ENCODE measurements at places on chromosomes 1 and 21.

- no peak for DNase-seq
Measured at GRCh38 chr1:197690074-197690473, 85.2 kb downstream of the DENND1B start.

DNA sequence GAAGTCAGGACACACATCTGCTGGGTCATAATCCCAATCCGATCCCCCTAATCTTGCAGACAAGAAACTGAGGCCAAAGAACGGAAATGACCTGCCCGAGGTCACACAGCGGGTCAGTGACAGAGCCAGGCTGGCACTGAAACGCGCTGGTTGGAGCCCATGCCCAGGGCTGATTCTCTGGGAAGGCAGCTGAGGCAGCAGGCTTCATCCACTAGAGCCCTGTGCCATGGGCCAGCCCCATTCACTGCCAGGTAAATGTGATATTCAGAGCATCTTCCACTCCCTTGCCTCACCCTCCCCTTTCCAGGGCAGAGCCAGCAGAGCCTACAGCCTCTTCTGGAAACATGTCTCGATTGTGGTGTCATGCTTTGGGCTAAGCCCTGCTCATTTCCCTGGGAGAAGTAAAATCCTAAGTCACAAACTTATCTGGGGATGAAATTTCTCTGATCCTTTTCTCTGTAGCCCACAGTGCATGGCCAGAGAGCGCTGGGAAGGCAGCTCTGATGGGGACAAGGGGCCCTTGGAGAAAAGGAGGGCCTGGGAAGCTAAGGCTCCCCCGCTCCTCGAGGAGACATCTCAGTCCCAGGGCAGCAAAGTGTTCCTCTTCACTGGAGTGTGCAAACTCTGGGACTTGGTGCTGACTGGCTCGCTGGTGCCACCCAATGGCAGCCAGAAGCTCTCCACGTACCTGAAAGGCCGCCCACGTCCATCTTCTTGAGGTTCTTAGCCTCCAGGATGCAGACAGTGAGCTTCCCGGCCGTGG lies 110.4 kb downstream of the SYT2 start:
- DNase-seq: no peak

GRCh38 chr1:158329733-158330132 lies 1.6 kb downstream of the CD1B start:
- no peak for DNase-seq

DNA sequence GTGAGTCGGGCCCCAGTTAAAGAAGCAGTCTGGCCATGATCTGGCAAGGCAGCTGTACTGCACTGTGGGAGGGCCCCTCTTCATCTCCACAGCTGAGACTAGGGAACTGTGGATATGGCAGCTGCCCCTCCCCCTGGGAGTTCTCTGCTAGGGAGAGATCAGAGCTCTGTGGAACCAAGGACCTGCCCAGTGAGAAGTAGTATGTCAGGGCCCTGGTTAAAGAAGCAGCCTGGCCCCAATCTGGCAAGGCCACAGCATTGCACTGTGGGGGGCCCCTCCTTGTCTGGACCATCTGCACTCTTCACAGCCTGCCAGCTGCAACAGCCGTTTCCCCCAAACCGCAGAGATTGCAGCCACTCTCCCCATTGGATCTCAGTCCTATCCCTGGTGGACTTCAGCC lies 208.5 kb downstream of the DNAH14 start:
- no peak for DNase-seq

- peak; percentile 76 for DNase-seq
Measured at GRCh38 chr1:21297975-21298374, 7.7 kb upstream of the ECE1 start.

DNA sequence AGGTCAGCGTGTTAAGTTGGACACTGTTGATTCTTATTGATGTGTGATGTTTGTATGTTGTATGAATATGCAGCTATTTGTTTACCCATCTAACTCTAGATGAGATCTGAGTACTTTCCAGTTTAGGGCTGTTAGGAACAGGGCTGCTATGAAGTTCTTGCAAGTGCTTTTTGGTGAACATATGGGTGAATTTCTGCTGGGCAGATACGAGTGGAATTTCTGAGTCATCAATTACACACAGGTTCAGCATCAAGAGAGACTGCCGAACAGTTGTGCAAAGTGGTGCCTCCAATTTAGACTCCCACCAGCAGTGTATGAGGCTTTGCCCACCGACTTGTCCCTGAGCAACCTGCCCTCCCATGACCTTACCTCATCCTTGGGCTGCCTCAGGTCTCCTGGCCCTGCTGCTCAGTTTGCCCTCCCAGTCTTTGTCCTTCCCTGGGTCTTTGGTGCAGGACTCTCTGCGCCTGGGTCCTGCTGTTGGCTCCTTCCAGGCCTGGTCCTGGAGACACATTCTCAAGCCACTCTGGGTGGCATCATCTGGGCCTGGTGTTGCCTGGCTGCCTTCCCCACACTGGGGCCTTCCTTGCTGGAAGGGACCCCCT lies 343.6 kb downstream of the PTPRU start:
- no peak for DNase-seq

- DNase-seq: no peak
Measured at GRCh38 chr1:220991959-220992704, 112.9 kb downstream of the HLX start.

DNA sequence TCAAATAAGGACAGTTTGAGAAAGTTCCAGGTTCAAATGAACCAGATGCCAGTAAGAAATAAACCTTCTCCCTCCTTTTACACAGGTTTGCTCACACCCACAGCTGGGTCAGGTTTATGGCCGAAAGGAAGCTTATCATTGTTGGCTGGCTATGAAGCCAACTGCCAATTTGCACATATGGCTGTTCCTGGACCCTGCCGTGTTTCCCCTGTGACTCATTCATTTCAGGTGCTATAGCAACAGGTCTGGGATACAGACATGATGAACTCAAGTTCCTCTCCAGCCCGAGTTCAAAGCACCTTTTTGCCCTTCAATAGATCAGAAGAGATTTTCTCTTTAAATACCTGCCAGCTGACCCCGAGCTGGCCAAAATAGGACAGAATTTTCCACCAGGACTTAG lies 134.4 kb upstream of the SMYD2 start:
- DNase-seq: no peak

GRCh38 chr1:69315823-69316222 lies 251.9 kb upstream of the LRRC7 start:
- DNase-seq: no peak

DNA sequence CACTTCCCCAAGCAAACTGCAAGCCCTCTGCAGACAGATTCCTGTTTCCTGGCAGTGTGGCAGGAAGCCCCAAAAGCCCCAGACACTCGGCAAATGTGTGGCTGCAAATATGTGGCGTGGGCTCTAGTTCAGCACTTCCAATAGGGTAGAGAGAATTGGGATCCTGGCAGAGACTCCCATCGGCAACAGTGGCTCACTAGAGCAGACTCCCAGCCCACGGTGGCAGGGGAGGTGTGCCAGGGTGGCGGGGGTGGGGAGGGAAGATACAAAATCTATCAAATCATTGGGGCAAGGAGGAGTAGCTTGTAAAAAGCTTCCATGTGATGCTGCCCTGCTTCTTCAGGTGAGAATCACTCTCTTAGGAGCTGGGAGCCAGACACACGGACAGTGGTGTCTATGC lies 25.9 kb downstream of the COL16A1 start:
- no peak for DNase-seq

- DNase-seq: no peak
Measured at GRCh38 chr1:89836252-89837035, 15.6 kb downstream of the LRRC8D start.

GRCh38 chr1:53334781-53335180 lies 6.9 kb upstream of the LRP8 start:
- peak; percentile 31 for DNase-seq

DNA sequence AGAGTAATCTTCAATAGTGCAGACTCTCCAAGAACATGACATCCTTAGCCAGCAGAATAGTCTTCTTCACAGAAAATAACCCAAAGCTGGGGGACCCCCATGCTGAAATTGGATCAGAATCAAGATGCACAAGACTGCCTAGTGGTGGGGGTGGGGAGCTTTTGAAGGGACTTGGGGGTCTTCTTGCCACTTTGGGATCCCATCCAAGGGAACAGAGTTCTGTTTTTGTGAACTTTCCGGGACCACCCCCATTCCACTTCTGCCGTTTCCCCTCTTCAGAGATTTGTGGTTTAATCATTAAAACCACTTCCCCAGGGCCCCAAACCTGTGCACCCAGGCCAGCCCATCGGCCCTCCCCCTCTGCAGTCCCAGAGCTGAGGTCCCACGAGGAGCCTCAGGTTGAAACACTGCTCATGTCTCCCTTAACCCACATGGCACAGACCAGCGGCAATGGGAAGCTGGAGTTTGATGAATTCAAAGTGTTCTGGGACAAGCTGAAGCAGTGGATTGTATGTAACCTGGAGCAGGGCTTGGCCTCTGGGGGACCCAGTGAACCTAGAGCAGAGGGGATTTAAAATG lies 44.9 kb downstream of the CAPN9 start:
- no peak for DNase-seq

GRCh38 chr1:32861904-32862695 lies 8.6 kb downstream of the FNDC5 start:
- DNase-seq: no peak

- no peak for DNase-seq
Measured at GRCh38 chr1:172997941-172998361, 52.8 kb downstream of the TNFSF18 start.

DNA sequence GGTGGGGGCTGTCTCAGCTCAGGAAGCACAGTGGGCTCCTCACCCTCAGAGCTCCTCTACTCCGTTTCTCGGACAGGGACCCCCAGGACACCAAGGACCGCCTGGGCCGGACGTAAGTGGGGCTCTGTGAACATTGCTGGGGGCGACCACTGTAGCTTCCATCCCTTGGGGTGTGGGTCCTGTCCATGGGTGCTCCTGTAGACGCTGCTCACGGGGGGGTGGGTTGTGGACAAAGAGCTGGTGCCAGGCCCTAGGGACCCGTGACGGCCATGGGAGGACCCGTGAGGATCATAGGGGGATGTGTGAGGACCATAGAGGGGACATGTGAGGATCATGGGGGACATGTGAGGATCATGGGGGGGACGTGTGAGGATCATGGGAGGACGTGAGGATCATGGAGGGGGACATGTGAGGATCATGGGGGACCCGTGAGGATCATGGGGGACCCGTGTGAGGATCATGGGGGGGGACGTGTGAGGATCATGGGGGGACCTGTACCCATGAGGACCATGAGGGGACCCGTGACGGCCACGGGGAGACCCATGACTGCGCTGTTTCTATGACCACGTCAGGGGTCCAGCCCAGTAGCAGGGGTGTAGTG lies 18.1 kb downstream of the COL6A1 start:
- peak; percentile 63 for DNase-seq

DNA sequence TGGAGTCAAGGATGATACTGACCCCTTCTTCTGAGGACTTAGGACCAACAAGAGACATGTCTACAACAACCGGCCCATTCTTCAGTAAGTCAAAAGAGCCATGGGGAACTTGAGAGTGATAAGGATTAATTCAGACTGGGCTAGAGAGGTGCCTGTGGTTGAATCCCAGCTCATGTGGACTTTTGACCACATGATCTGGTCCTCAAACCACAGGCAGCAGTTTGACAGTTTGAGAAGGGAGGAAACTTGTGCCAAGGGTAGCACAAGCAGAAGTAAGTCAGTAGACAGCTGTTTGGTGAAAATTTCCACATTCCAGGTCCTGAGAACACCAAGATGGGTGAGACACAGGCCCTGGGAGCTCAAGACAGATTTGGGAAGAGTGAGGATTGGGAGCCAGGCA lies 19.8 kb downstream of the SH3BP5L start:
- DNase-seq: no peak

DNA sequence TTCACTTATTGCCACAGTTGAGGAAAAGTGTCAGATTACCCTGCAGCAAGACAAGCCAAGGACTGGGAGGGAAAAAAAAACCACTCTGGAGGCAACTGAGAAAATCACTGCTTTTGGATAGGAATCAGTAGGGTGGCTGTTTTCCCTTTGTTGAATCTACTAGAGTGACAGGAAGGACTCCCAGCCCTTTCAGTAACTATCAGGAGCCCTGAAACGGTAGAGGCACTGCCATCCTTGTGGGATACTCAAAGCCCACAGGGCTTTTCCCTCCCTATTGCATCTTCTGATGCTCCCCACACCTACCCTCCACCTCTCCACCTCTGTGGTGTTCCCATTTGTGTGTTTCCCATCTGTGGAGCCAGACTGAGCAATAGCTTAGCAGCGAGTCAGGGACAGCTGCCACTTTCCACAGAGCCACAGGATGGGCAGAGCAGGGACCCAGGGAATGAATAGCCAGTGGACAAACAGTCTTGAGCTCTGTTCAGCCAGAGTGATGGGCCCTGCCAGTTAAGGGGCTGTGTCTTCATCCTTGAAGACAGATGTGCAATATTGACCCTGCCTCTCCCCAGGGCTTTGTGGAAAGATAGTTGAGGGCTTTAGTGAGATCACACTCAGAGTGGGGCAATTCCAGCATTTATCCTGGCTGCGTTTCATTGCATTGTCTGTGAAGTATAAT lies 13.9 kb downstream of the UBIAD1 start:
- DNase-seq: no peak

DNA sequence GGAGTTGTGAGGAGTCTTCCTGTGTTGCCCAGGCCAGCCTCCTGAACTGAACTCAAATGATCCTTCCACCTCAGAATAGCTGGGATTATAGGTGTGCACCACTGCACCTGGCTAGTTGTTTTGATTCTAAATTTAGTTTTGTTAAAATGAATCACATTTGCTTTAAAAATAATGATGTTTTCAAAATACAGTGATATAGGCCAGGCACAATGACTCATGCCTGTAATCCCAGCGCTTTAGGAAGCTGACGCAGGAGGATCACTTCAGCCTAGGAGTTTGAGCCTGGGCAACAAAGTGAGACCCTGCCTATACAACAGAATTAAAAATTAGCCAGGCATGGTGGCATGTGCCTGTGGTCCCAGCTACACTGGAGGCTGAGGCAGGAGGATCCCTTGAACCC lies 24.3 kb downstream of the RTCA start:
- no peak for DNase-seq

GRCh38 chr1:219433001-219433400 lies 179.9 kb downstream of the ZC3H11B start:
- DNase-seq: no peak

GRCh38 chr1:231817801-231818200 lies 191.2 kb downstream of the DISC1 start:
- DNase-seq: no peak

GRCh38 chr1:91836331-91837040 lies 49.5 kb downstream of the TGFBR3 start:
- DNase-seq: no peak

DNA sequence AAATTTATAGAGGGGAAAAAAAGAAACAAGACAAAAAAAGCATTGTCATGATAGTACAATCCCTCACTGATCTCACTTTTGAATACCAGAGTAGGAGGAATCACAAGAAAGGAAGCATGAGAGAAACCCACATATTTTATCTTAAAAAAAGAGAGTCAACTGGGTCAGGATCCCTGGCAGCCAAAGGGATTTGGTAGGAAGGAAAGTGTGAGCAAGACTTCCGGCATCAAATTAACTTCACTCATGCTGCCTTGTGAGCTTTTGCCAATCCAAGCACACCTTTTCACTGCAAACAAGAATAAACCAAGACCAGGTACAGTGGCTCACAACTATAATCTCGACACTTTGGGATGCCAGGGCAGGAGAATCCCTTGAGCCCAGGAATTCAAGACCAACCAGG lies 53.1 kb downstream of the SLC9C2 start:
- no peak for DNase-seq

Data from suprapubic skin (tissue), 4 donors.